ENCODE measurements at places on chromosomes 6 and 20.
A peak's percentile ranks its signal among the peaks of the same experiment; 100 is the strongest.

- no peaks in the 10 kb centered on the region for H3K27me3 ChIP-seq
- H3K4me3 ChIP-seq: no peak overlapping the region
- no peak overlapping the region for H3K27ac ChIP-seq
- peaks cover 41% of the 10 kb centered on the region for H3K36me3 ChIP-seq
These were observed 47.2 kb downstream of the CDK19 start for GRCh38 chr6:110768057-110768456.

GRCh38 chr6:158642097-158642601 lies 2.4 kb downstream of the DYNLT1 start:
- peaks cover 51% of the 10 kb centered on the region for H3K4me1 ChIP-seq
- peaks cover 22% of the 10 kb centered on the region for H3K36me3 ChIP-seq
- peak overlapping the region; percentile 98 for H3K27ac ChIP-seq

DNA sequence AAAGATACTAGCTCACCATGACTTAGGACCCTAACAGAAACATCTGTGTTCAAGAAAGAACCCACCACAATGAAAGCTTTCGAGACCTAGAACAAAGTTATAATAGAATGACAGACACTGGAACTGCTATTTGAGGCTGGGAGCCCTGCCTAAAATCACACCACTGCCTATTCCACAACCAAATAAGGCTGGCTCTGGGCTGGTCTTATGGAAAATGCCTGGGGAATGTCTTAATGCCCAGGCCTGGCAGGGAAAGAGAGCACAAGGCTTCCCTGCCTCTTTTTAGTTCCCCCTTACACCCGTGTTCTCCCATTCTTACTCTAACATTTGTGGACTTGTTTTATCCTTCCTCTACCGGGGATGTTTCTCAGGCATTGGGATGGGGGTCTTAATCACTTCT lies 5.6 kb upstream of the METTL24 start:
- H3K4me1 ChIP-seq: peaks cover 51% of the 10 kb centered on the region
- no peak for DNase-seq
- no peak overlapping the region for H3K4me3 ChIP-seq
- peaks cover 17% of the 10 kb centered on the region for H3K27me3 ChIP-seq

DNA sequence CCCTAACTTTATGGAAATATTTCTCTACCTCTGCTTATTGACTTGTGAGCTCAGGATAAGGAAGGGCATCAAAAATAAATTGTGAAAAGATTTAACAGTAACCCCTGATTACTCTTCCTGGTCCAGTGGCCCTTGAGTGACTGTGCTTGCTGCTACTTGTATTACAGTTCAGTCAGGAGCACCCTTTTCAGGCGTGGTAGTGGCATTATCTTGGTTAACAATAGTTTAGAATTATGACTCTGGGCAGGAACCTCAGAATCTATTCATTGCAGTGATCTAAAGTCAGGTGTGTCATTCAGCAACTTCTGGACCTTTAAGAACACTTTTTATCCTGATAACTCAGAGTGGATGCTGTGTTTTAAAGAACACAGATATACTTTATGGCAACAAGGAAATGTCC lies 43.4 kb downstream of the FAM135A start:
- peaks cover 29% of the 10 kb centered on the region for H3K36me3 ChIP-seq
- no peak overlapping the region for H3K4me3 ChIP-seq
- H3K4me1 ChIP-seq: peaks cover 4% of the 10 kb centered on the region
- no peak for DNase-seq

- H3K4me1 ChIP-seq: peaks cover 14% of the 10 kb centered on the region
- no peaks in the 10 kb centered on the region for H3K27me3 ChIP-seq
- no peak overlapping the region for H3K4me3 ChIP-seq
- no peaks in the 10 kb centered on the region for H3K36me3 ChIP-seq
These were observed 27.4 kb upstream of the BMP5 start for GRCh38 chr6:55902796-55903195.

DNA sequence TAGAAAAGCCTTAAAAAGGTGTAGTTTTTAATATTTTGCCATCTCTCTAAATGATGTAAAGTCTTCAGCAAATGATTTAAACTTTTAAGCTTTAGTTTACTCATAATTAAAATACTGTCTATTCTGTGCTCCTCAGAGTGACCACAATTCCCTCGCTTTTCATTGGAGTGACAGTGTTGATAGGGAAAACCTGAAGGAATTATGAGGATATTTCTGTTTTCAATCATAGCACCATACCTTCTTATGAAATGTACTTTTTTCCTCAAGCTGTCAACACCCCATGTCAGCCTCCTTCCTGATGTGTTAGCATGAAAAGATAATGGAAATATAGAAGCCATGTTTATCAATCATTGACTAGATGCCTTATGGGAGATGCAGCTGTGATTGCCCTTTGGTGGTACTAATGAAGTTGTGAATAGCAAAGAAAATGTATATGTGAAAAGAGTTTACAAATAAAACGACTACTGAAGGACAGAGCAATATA lies 145.4 kb upstream of the EYS start:
- DNase-seq: no peak
- H3K27me3 ChIP-seq: no peaks in the 10 kb centered on the region
- no peak overlapping the region for H3K4me3 ChIP-seq
- H3K36me3 ChIP-seq: no peaks in the 10 kb centered on the region
- no peak overlapping the region for H3K27ac ChIP-seq

Data from type B pancreatic cell (in vitro differentiated cells).